ENCODE measurements at places on chromosomes 11 and 22.

DNA sequence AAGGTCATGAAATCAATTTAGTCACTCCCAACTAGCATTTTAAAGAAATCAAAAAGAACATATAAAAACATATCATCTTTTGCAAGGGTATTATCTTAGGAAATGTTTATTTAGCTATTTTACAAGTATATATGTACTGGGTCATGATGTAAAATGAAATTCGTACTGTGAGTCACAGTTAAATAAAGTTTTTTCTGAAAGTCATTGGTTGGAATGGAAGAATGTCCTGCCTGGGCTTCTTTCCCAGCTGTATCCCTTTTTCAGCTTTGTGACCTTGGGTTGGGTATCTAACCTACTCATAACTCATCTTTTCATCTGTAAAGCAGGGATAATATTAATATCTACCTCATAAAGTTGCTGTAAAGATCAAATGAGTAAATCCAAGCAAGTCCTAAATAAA is 15.7 kb downstream of the FDX1 start:
- no peak for DNase-seq

DNA sequence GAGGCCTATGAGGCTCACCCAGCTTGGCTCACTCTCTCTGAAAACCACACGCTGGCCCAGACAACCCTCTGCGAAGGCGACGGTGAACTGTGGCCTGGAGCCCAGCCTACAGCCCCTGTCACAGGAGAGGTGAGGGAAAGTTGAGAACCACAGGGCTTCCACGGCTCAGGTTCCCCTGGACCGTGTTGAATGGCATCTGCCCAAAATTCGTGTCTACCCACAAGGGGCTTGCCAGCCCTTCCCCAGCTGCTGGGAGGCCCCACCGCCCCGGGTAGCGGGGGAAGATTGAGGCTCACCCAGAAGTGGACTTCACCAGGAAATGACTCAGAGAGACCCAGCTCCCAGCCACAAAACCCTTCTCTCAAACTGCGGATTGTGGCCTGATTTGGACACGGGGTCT is 197.1 kb downstream of the CTTN start:
- no peak for DNase-seq

- no peak for DNase-seq
Measured at GRCh38 chr11:76669901-76670484, 554 bp downstream of the LRRC32 start.

GRCh38 chr11:121582296-121582695 is 129.5 kb upstream of the SORL1-AS1 start:
- no peak for DNase-seq

GRCh38 chr11:128716661-128717210 is 22.9 kb downstream of the FLI1 start:
- peak; percentile 92 for DNase-seq

DNA sequence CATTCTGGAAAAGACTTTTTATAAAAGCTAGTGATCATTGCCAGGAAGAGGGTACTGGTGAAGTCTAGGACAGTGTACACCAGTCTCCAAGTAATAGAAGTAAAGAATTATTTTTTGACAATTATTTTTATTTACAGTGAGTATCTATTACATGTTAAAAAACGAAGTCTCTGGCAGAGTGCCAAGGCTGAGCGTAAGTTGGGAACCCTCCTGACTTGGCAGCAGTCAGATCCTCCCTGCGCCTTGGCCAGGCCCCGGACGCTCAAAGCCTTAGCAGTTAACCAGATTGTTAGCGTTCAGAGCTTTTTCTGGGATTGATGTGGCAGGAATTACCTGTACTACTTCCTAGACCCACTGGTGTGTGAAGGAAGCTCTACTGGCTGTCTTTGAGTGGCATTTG is 38.1 kb upstream of the CTTN start:
- no peak for DNase-seq

- DNase-seq: peak; percentile 37
Measured at GRCh38 chr11:32131321-32131720, 40.4 kb downstream of the RCN1 start.

- no peak for DNase-seq
Measured at GRCh38 chr22:40070701-40071100, 75.9 kb downstream of the FAM83F start.

GRCh38 chr22:24005201-24005600 is at the start of gene GSTT4:
Gene GSTT4, minus strand, starts transcription at chr22:24005453. Its CDS starts 97 bp downstream, at chr22:24005356.
- no peak for DNase-seq

GRCh38 chr11:102268083-102268984 is 49.0 kb upstream of the BIRC3 start:
- DNase-seq: peak; percentile 96

DNA sequence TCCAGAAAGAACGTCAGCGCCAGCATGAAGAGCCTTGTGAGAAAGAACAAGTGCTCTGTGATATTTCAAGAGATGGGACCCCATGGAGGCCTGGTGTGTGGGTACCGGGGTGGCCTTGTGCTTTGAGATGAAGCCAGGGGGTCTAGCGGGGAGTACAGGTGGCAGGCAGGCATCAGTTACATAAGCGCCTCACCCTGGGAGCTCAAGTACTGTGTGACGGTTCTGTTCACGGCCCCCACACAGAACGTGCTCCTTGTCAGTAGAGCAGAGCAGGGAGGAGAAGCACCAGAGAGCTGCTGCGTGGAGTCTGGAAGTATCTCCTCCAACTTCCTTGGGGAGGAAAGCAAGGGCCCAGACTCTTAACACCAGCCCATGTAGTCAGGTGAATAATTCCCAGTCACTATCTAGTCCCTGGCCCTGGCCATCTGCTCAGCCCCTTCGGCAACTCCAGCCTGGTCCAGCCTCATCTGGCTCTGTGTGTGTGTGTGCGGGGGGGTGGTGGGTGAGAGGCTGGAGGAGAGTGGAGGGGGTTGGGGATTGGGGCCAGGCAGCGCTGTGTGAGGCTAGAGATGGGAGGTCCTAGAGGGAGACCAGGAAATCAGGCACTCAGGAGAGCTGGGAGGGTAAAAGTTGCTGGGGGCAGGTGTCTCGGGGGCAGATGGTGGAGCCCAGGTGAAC is 32.4 kb downstream of the MCM5 start:
- DNase-seq: no peak

- DNase-seq: peak; percentile 16
Measured at GRCh38 chr22:20021196-20022181, 579 bp downstream of the TANGO2 start.

GRCh38 chr11:57205041-57205641 is 23.4 kb downstream of the LRRC55 start:
- DNase-seq: peak; percentile 5

DNA sequence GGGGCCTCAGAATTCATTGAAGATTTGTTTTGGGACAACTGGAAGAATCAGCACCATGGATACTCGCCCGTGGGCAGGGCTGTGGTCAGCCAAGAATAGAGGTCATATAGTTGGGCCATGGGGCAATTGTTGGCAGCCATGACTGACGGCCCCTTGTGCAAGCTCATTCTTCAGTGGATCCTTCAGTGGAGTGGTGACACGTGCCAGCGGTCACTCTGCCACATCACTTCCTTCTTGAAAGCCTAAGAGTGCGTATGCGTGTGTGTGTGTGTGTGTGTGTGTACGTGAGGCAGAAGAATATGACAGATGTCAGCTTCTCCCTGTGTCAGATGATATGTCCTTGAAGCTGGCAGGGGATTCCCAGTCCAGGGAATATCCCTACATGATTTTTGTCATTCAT is 1.8 kb upstream of the IL18BP start:
- DNase-seq: no peak

DNA sequence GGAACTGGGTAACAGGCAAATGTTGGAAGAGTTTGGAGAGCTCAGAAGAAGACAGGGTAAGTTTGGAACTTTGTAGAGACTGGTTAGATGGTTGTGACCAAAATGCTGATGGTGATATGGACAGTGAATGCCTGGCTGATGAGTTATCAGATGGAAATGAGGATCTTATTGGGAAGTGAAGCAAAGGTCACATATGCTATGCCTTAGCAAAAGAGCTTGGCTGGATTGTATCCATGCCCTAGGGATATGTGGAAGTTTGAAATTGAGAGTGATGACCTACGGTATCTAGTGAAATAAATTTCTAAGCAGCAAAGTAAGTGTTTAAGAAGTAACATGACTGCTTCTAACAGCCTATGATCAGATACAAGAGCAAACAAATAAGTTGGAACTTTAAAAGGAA is 17.8 kb downstream of the BBOX1 start:
- DNase-seq: no peak

GRCh38 chr11:131677828-131678470 is 307.5 kb downstream of the NTM start:
- no peak for DNase-seq

DNA sequence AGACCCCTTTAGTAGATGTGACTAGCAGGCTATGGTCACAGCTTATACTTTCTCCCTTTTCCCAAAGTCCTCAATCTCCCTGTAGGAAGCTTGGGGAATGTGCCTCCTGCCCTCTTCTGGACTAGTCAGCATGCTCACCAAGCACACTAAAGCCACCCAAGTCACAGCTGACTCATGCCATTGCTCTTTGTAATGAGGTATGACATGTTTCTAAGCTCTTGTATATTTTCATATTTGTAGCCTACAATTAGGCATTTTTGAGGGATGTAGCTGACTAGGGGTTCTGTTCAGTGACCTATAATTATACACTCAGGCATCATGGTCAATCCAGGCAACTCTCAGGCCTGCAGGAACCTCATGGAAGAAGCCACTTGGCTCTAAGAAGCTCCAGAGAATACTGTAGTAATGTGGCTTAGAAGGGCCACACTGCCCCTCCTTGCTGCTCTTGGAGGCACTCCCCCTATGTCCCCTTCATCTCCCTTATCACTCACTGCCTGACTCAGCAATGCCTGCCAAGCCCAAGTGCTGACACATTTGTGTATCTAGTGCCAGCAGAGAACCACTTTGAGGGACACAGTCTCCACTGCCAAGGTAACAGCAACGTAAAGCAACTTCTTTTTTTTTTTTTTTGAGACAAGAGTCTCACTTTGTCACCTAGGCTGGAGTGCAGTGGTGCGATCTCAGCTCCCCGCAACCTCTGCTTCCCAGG is 86.2 kb downstream of the RPL27A start:
- DNase-seq: peak; percentile 56

- DNase-seq: no peak
Measured at GRCh38 chr22:20182365-20182764, 31.5 kb upstream of the CCDC188 start.

- no peak for DNase-seq
Measured at GRCh38 chr11:2750682-2751522, 51.1 kb upstream of the KCNQ1OT1 start.

Measured in SW480 (cell line).